HS-5 (cell line): ENCODE measurements at places on chromosomes 5 and 9.

DNA sequence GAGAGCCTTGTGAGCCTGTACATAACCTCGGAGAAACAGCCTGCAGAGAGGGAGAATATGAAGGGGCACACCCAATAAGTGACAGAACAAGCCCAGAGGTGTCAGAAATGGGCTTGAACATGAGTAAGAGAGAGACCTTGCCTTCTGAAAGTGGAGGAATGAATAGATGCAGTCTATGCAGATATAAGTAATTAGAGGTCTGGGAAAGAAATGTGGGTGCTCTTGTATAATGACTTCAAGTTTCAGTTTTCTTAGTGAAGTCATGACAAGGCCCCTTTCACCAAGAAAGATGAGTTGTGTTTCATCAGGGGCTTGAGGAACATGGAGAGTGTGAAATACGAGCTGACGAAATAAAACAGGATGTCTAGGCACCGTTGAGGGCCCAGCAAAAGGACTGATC is 15.1 kb downstream of the GRAMD2B start:
- no peak for DNase-seq

DNA sequence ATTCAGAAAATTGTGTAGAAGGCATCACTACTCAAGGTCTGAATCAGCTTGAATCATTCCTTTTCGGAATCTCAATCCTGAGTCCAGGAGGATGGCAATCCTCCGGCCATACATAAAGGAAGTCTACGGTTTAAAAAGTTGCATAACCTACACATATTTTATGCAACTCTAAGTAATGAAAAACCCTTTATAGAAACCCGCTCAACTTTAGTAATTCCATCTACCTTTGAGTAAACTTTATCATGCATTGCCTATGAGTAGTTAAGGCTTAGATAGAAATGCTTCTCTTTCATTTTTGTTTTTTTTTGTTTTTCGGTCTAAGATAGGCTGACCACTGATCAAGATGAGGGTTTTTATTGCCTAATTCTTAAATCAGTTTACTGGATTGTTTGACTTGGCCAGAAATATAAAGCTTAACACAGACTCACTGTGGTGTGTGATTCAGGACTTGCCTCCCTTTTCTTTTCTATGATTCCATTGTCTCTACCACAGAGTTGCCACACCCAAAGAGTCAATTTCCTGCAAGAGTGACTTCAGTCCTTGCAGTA is 85.0 kb downstream of the LURAP1L start:
- DNase-seq = peak; percentile 85

DNA sequence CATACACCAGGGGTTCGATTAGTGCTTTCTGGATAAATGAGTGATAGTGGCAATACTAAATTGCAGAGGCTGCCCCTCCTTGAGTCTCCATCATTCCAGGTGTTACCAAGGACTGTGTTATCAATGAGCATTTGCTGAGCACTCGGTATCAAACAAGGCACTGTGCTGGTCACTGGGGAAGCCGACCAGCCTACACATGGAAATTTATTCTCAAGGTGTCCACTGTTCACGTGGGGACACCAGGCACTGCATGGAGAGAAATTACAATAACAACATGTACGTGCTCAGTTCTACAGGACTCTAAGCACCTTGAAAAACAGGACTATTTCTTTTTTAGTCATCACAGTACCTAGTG is 22.2 kb downstream of the RGS3 start:
- DNase-seq = no peak

- no peak for DNase-seq
Measured at GRCh38 chr5:1466631-1467265, 21.5 kb upstream of the SLC6A3 start.

DNA sequence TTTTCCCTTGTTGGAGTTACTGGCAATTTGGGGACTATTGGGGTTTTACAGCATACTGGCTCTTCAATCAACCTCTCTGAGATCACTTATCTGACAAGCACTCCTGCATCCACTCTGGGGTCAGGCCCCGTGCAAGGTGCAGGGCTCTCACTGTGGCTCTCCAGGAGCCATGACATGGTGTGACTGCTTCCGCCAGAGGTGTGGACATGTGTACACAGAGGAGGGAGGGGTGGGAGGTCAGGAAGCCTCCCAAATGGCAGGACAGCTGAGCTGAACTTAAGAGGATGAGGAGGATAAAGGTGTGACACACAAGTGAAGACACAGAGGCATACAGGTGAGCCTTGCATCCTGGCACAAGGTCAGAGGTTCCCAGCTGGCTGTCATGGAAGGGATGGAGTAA is 24.3 kb downstream of the SHB start:
- no peak for DNase-seq

DNA sequence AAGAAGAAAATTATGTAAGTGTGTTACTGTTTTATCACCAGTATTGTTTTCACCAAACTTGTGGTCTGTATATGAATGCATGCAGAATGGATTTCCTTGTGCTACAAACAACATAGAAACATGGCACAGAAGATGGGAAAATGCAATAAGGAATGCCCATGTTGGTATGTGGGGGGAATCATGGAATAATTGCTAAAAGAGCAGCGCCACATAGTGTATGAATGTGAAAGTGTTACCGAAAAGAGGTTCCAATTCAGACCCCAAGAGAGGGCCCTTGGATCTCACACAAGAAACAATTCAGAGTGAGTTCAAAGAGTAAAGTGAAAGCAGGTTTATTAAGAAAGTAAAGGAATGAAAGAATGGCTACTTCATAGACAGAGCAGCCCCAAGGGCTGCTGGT is 26.4 kb upstream of the TYRP1 start:
- no peak for DNase-seq

DNA sequence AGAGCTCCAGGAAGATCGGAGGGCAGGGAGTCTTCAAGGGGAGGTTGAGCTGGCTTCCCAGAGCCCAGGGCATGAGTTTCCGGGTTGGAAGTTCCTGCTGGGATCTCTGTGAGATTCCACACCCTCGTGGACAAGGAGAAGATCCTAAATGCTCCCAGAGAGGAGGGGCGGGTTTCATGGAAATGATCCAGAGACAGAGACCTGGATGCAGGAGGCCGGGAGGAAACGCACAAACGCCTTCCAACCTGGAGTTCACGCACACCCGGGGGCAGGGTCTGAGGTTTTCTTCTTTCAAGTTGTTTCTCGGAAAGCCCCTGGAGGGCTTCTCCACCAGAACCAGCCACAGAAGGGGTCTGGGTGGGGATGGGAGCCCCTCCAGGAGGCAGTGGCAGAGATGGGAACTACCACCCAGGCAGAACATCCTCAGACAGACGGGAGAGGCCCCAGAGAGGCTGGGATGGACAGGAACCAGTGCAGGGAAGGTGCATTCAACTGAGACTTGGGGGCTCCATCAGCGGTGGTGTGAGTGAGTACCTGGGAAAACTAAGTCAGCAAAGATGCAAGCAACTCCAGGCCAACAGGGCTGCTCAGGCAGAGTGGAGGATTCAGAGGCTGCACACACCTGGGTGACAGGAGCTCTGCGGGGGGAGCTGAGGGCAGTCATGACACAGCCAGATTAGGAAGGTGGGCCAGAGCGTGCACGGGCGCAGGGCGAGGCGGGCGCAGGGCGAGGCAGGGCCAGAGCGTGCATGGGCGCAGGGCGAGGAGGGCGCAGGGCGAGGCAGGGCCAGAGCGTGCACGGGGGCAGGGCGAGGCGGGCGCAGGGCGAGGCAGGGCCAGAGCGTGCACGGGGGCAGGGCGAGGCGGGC is 52.1 kb upstream of the EXOC3 start:
- DNase-seq = no peak

- DNase-seq = no peak
Measured at GRCh38 chr9:3648266-3648665, 122.5 kb upstream of the RFX3 start.

- DNase-seq = no peak
Measured at GRCh38 chr5:146426853-146427618, 20.1 kb upstream of the TCERG1 start.

- no peak for DNase-seq
Measured at GRCh38 chr5:56279291-56279690, 46.2 kb upstream of the ANKRD55 start.

GRCh38 chr5:469752-470483 is 26.9 kb downstream of the EXOC3 start:
- no peak for DNase-seq

DNA sequence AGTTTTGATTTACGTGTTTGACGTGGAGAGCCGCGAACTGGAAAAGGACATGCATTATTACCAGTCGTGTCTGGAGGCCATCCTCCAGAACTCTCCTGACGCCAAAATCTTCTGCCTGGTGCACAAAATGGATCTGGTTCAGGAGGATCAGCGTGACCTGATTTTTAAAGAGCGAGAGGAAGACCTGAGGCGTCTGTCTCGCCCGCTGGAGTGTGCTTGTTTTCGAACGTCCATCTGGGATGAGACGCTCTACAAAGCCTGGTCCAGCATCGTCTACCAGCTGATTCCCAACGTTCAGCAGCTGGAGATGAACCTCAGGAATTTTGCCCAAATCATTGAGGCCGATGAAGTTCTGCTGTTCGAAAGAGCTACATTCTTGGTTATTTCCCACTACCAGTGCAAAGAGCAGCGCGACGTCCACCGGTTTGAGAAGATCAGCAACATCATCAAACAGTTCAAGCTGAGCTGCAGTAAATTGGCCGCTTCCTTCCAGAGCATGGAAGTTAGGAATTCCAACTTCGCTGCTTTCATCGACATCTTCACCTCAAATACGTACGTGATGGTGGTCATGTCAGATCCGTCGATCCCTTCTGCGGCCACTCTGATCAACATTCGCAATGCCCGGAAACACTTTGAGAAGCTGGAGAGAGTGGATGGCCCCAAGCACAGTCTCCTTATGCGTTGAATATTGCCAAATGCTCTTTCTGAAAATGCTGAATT is 850 bp downstream of the RRAGA start:
- no peak for DNase-seq

DNA sequence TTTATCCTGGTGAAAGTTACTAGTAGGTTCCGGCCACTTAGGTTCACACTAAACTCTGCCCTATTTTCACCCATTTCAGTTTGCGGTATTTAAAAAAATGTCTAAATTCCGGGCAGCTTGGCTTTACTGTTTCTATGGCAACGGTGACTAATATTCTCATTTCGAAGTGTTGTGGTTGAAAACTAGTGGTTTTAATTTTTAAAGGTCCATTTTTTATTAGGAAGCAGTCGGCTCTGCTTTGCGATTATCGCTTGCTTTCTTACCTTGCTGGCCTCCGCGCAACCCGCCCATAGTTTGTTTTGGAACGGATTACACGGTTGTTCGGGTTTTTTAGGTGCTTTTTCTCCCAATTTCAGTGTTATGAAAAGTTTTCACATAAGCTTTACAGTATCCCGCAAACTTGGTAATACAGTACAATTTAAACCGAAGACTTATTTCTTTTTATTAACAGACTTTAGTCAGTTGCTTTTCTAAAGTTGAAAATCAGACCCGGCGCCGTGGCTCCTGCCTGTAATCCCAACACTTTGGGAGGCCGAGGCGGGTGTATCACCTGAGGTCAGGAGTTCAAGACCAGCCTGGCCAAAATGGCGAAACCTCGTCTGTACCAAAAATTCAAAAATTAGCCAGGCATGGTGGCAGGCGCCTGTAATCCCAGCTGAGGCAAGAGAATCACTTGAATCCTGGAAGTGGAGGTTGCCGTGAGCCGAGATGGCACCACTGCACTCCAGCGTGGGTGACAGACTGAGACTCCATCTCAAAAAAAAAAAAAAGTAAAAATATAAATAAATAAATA is 1.6 kb downstream of the KDM4C start:
- peak; percentile 88 for DNase-seq

- DNase-seq = peak; percentile 29
Measured at GRCh38 chr9:106405871-106406435, 457.0 kb upstream of the ZNF462 start.
